Left lung (tissue), 14 donors: ENCODE measurements at places on chromosomes 3 and 15. TPM values are rescaled to one million over a fixed set of nuclear protein-coding genes. Genes with fewer than 3 reads are reported as not detected.

- no peaks in the 10 kb centered on the region for H3K4me1 ChIP-seq
- DNase-seq = no peak
- H3K27me3 ChIP-seq = no peaks in the 10 kb centered on the region
- no peak overlapping the region for H3K4me3 ChIP-seq
- no peaks in the 10 kb centered on the region for H3K36me3 ChIP-seq
- H3K27ac ChIP-seq = no peak overlapping the region
Measured at GRCh38 chr3:116145613-116146012, 299.7 kb downstream of the LSAMP start.

DNA sequence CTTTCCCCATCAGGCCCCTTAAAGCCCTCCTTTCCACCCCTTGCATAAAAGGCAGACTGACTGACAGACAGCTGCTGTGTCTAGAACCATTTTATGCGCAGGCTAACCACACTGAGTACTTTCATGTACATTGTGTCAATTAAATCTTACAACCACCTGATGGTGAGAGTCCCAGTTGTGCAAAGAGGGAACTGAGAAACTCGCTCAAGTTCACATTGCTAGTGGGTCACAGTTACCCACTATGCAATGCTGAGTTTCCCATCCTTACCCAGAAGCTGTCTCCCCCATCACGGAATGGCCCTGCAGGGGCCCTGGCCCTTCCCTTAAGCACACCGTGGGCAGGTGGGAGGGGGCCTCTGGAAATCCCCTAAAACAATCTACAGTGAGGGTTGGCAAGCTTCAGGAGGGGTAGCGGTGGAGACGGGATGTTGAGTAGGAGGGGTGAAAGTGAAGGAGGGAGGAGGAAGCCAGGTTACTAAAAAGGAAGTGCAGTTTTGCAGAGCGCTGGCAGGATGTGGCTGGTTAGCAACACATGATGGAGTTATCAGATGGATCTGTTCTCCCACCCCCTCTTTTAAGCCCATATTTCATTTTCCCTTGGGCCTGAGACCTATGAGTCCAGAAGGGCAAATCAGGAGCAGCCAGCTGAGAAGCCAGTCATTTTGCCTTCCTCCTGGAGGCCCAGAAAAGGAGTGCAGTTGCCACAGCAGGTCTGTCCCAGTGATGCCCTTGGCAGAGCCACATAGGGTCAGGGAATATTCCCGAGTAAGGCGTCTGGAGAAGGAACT is 30.0 kb downstream of the STARD5 start:
- H3K27me3 ChIP-seq = no peaks in the 10 kb centered on the region
- DNase-seq = no peak
- H3K4me1 ChIP-seq = peaks cover 67% of the 10 kb centered on the region
- H3K27ac ChIP-seq = peak overlapping the region; percentile 85

GRCh38 chr3:66386011-66386924 is 114.6 kb downstream of the LRIG1 start:
- H3K27me3 ChIP-seq = no peaks in the 10 kb centered on the region
- H3K27ac ChIP-seq = no peak overlapping the region
- peak; percentile 42 for DNase-seq
- H3K36me3 ChIP-seq = no peaks in the 10 kb centered on the region
- H3K4me1 ChIP-seq = no peaks in the 10 kb centered on the region

- H3K4me3 ChIP-seq = no peak overlapping the region
- peak; percentile 64 for DNase-seq
- H3K4me1 ChIP-seq = peaks cover 31% of the 10 kb centered on the region
- no peaks in the 10 kb centered on the region for H3K36me3 ChIP-seq
- no peaks in the 10 kb centered on the region for H3K27me3 ChIP-seq
Measured at GRCh38 chr3:44995142-44995770, 19.2 kb downstream of the EXOSC7 start.

DNA sequence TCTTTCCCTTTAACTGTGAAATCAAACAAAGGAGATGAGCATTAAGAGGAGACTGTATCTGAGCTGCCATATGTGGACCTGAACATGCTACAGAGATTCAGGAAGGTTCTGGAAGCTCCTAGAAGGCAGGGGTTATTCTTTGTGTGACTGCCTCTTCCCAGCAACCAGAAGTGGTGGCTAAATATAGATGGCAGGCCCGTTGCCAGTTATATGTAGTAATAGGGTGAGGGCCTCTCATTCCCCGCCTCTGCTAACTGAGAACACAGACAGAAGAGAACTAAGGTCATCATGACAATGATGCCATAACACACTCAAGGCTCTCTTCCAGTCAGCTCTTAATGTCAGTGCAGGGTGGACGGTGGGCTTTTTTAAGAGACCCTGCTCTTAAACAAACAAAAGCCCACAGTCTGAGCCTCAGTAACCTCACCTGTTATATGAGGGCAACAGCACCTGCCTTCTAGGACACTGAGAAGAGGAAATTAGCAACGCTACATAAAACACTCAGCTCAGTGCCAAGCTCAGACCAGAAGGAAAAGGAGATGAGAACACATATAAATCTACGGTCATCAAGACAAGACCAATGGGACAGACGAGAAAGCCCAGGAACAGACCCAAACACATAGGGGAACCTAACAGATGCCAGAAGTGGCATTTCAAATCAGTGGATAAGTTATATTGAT is 22.3 kb downstream of the CFAP92 start:
- H3K4me1 ChIP-seq = no peaks in the 10 kb centered on the region
- no peak overlapping the region for H3K4me3 ChIP-seq
- no peak overlapping the region for H3K27ac ChIP-seq
- no peaks in the 10 kb centered on the region for H3K36me3 ChIP-seq

GRCh38 chr15:57476533-57476975 is 100.2 kb downstream of the CGNL1 start:
- no peak for DNase-seq
- H3K27me3 ChIP-seq = no peaks in the 10 kb centered on the region
- no peaks in the 10 kb centered on the region for H3K36me3 ChIP-seq
- no peak overlapping the region for H3K27ac ChIP-seq

DNA sequence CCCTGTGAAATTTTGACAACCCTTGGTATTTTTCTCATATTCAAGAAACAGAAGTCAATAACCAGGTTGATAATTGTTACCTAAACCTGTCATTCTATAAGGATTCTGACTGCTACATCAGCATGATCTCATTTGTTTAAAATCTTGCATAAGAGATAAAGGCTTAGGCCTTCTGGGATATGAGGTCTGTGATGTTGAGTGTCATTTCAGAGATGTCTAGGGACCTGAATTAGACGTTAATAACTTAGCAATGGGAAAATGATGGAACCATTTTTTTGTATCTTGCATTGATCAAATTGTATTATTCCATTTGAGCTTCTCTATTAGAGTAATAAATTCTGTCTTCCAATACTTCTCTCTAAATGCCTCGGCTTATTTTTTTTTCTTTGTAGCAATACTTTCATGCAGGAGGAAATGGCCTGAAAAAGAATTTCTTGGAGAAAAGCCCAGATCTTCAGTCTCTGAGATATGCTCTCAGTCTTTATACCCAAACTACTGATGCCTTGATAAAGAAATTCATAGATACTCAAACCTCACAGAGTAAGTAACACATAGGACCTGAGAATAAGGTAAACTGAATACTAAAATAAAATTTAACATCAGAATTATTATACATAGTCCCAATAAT is 589.3 kb downstream of the UNC13C start:
- no peaks in the 10 kb centered on the region for H3K27me3 ChIP-seq
- no peak overlapping the region for H3K4me3 ChIP-seq
- DNase-seq = no peak
- no peaks in the 10 kb centered on the region for H3K36me3 ChIP-seq

DNA sequence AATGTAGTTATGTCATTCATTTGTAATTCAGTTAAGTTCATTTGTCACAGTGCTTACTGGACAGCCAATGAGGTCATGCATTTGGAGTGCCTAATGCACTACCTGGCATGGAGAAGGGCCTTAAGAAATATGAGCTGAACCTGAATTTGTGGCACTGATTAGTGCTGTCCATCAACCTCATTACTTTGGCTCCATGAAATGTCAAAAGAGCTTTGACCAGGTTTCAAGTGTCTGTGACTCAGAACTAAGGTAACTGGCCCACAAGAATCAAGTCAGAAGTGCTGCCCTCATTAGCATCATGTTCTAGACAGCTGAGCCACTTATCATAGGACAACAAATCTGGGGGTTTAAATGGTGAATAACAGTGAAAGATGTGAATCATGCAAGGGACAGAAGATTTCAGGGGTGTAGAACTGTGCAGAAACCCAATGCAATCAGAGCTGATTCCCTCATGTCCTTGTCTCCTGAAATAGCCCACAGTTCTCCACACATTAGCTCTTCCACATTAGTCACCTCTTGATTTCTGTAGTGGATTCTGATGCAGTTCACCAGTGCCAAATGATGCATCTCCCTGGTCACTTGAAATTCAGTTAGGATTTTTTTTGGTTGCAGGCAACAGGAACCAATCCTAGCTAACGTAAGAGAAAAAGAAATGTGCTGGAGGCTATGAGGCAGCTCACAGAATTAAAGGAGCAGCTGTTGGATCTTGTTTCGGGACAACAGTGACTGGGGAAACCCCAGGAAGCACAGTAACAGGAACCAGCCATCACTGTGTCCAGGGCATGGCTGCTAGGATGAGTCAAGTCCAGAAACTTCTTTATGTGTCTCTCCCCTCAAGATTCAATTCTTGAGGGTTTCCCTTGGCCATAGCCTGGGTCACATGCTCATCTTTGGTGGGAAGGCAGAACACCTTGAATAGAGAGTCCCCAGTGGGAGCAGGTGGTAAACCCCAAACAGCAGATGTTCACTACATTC is 38.7 kb downstream of the CHST2 start:
- no peak overlapping the region for H3K27ac ChIP-seq
- H3K4me1 ChIP-seq = no peaks in the 10 kb centered on the region
- H3K27me3 ChIP-seq = no peaks in the 10 kb centered on the region
- no peaks in the 10 kb centered on the region for H3K36me3 ChIP-seq

DNA sequence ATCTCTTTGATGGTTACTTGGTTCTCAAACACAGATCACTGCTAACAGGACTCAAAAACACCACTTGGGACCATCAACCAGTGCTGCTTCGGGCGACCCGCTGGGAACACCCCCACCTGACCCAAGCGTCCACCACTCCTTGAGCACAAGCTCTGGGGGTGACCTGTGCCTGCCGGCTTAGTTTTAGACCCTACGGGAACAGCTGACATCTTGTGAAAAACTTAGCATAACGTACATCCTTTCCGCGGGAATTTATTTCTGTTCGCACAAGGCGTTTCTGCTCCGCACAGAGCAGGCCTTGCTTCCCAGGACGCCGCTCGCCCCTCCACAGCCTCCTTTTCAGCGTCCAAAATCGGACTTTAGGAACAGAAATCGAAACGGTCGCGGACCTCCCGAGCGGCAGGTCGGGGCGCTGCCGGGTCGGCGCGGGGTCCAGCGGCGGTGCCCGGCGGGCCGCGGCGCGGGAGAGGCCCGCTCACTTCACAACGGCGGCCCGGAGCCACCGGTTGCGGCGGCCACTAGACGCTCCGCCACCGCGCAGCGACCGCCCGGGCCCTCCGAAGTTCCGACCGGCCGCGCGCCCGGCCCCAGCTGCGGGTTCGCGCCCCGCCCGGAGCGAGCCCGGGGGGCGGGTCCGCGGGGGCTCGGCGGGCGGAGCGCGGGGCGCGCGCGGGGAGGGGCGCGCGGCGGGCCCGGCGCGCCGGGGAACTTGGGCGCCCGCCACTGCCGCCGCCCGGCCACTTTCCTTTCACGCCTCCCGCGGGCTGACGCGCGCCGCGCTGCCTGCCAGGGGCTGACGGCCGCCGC is 959 bp downstream of the SFMBT1 start:
- H3K4me1 ChIP-seq = peaks cover 2% of the 10 kb centered on the region
- peak; percentile 85 for DNase-seq
- H3K27ac ChIP-seq = peak overlapping the region; percentile 81
- no peaks in the 10 kb centered on the region for H3K36me3 ChIP-seq

The MAP1A gene
- 13.4 TPM for total RNA-seq

The FEZF2 gene
- not detected for total RNA-seq

The ATP8B4 gene
- total RNA-seq = 4.5 TPM

The TMEM45A gene
- total RNA-seq = 24.5 TPM
